ENCODE measurements at places on chromosomes 3 and 15.

- peak; percentile 54 for DNase-seq
Measured at GRCh38 chr15:31263751-31264558, 62.7 kb upstream of the KLF13 start.

GRCh38 chr15:85727068-85727467, 67.7 kb downstream of the KLHL25 start:
- DNase-seq = no peak

DNA sequence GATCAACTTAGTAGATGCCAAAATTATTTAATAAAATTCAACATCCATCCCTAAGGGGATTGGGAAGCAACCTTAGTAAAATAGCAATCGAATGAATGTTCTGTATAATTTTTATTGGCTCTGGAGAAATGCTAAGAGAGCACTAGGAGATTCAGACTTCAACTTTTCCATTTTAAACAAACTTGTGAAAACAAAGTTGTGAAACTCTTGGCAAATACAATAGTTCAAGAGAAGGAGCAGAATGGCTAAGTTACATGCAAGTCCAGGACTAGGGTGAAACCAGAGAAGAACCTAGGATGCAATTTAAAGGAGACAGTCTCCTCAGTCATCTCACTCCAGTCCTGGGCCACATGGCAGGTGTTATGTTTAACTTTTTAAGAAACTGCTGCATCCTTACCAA, 16.7 kb upstream of the ZNF280D start:
- no peak for DNase-seq

DNA sequence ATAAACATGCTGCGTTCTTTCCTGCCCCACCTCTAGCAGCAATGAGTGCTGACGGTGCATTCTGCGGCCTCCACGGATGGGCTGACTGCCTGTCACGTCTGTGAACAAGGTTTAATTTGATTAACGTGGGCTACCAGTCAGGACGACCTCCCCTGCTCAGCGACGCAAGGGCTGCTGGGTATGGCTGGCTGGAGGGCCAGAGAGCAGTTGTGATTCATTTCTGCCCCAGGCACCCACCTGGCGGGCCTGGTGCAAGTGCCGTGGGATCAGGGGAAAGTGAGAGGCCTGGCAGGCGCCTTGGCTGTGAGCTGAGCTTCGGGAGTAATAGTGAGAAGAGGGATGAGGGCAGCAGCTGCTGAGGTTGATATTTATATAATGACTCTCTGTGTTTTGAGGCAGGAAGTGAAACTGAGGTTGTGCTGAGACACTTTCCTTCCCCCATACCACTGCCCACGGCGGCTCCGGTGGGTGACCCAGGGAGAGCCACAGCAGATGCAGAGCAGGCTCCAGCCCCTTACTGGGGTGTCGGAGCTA, 190.4 kb upstream of the BCL6 start:
- DNase-seq = peak; percentile 56

GRCh38 chr3:148319960-148320359, 377.7 kb upstream of the AGTR1 start:
- DNase-seq = no peak

GRCh38 chr3:123448536-123449101, at the start of gene ADCY5:
Gene ADCY5 (minus strand): TSS chr3:123449090. CDS start chr3:123448545, 545 bp downstream.
- DNase-seq = no peak

- DNase-seq = peak; percentile 12
Measured at GRCh38 chr3:120147072-120147871, 53.0 kb upstream of the GSK3B start.
